Omental fat pad (tissue), 4 donors: ENCODE measurements at places on chromosomes 12 and 14. TPM values are rescaled to one million over a fixed set of nuclear protein-coding genes. Genes with fewer than 3 reads are reported as not detected.

PLCZ1 gene
- not detected for total RNA-seq

ANKRD33 gene
- total RNA-seq: not detected

TEX22 gene
- total RNA-seq: 0.24 TPM

GRCh38 chr12:51270067-51270950 is at the start of gene SMAGP:
Gene SMAGP (minus strand): TSS chr12:51270415. CDS start chr12:51269278, 1,137 bp downstream.
- DNase-seq: no peak

DNA sequence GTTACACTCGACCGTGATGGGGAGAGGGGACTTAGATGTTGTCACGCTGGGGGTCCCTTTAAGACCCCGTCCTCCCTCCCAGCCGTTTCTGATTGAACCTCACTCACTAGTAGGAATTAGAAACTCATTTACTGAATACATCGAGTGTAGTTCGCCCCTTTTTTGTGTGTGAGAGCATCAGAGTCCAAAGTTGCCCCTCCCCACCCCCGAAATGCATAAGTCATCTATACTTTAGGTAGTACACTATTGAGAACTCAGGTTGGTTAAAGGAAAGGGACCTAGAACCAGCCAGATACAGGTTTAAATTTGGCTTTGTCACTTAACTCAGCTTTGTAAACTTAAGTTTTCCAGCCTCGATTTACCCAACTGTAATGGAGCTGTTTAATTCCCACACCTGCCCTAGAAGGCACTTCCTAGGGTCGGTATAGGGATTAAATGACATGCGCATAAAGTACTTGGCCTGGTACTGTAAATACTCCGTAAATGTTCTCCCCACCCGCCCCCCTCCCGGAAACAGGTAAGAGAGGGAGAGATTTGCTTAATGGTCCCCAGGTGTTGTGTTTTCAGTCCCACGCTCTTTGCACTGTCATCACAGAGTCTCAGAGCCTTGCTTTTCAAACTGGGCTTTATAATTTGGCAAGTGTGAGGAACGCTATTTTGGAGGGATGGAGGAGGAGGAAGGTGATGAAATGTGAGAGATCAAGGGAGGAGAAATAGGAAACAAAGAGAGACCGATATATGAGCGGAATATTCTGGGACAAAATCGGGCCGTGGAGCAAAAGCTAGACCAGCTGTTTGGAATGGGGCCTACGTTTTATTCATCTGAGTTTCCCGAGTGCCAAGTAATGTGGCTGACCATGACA is 897 bp downstream of the SUDS3 start:
- no peak for DNase-seq

DNA sequence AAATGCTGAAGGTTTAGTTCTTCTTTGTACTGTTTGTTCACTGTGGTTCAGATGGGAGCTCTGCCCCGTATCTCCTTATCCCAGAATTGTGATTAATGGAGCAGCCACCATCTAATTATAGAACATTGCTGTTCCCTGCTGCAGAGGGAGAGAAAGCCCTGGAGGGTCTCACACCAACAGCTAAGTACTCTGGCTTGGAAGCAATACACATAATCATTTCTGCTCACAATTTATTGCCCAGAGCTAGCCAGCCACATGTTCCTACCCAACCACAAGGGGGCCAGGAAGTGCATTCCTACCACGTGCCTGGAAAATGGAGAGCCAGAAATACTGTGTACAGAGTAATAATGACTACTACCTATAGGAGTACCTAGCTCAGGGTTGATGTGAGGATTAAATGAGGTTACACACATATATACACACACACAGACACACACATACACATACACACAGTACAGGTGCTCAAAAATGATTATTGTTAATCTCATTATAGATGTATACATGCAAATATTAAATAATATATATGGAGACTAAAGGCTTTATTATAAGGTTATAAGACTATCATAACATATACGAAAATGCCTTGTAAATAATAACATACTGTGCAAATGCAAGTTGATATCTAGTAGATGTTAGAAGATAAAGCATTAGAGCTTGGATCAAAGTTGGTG is 22.3 kb downstream of the MSRB3 start:
- no peak for DNase-seq

DNA sequence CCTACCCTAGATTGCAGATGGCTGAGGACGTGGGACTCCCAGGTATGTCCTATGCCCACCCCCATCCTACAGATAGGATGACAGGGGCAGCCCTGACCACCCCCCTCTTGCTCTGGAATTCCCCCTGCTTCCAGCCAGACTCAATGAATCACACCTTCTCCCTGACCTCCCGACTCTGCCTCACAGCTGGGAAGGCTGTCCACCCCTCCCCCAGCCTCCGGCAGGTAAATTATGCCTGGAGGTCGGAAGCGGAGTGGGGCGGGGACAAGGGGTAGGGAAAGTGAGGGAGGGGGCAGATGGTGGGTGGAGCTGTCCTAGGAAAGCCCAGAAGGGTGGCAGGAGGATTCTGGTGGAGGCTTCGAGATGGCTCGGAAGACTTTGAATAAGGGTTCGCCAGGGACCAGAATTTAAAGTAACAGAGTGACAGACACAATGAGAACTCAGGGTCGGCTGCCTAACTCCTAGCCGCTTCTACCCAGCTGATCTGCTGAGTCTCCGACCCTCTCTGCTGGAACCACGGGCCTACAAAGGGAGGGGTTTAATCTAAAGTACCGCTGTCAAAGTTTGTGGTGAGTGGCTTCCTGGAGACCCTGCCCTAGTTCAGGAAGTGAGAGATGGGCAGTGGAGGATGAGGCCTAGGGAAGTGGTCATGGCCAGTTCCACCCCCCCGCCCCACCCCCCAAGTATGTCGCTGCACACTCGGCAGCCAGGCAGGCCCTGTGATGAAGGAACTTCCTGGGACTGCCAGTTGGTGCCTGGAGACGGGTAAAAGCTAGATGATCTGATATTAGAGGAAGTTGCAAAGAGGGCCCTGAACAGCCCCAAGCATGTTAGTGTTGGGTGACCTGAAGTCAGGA is 4.2 kb downstream of the PLEKHG3 start:
- DNase-seq: no peak
